ENCODE measurements at places on chromosomes 16 and 17. TPM values are rescaled to one million over a fixed set of nuclear protein-coding genes. Genes with fewer than 3 reads are reported as not detected.

The KRT24 gene
- total RNA-seq, result not detected

DNA sequence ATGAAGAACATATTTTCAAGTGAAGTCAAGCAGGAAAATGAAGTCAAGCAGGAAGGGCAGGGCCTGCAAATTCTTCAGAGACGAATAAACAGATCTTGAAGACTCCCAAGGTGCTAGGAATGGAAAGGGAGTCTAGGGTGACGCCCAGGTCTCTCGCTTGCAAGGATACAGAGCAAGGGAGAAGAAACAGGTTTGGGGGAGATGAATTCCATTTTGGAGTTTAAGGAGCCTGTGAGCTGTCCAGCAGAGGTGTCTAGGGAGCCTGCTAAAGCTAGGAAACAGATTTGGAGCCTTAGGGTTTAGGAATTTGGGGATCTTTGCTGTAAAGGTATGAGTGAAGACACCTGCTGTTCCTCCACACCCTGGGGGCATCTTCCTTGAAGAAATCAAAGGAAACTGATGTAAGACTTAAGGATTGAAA lies 2.0 kb upstream of the UNKL start:
- DNase-seq, result no peak

- no peak for DNase-seq
These were observed 65.6 kb downstream of the WIPI1 start for GRCh38 chr17:68391561-68392268.

DNA sequence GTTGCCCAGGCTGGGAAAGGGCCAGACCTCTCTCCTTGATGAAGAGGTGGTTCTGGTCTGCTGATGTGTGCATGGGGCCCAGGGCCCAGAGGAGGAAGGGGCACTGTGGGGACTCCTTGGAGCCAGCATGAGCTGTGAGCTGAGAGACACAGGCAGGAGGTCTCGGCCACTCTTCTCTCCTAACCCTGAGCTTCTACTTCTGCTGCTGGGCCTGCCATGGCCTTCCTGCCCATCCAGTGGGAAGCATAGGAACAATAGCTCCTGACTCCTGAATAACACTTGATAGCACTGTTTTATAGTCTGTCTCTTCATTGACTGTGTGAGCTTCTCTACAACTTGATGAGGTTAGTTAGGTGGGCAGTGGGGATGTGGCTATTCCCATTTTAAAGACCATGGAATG lies 181.1 kb downstream of the UTP18 start:
- DNase-seq, result no peak

GRCh38 chr16:77457046-77457445 lies 22.2 kb upstream of the ADAMTS18 start:
- no peak for DNase-seq

All from omental fat pad (tissue), 4 donors.